ENCODE measurements at places on chromosomes 5 and 9. TPM values are rescaled to one million over a fixed set of nuclear protein-coding genes. Genes with fewer than 3 reads are reported as not detected.

GRCh38 chr9:82790875-82791274 is 272.1 kb downstream of the RASEF start:
- no peak for DNase-seq

- DNase-seq, result no peak
These were observed 1309.2 kb upstream of the C9orf72 start for GRCh38 chr9:28882529-28882928.

DNA sequence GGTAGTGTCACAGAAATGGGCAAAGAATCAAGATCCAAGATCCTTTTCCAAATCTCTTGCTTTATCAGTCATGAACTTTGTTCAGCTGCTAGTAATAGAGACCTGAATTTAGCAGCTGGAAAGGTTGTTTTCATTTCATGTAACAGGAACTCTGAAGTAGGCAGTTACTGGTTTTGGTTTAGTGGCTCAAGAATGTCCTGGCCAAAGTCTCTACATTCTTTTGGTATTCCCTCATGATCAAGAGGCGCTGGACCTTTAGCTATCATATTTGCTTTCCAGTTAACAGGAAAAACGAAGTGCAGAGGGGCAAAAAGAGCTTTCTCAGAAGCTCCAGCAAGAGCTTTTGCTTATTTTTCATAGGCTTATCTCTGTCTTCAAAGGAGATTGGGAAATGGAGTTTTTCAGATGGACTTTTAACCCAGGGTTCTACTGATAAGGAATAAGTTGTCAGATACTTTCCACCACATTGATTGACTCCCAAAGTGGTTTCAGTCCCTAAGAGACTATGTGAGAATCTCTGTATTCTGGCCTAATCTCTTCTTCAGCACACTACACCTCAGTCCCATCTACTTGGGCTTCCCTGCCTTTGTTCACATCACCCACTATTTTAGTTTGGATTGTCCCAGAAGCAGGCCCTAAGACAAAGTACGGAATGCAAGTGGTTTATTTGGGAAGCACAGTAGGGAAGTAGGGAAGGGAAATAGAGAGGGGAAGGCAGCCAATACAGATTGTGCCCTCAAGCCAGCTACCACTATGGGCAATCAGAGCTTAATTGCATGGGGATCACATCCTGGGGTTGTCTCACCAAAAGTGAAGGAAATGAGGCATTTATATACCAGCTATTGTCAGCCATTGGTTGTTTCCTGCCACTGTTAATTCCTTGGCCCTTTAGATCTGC is 359.3 kb downstream of the LRRC70 start:
- DNase-seq, result no peak

GRCh38 chr5:168600409-168600808 is 21.2 kb upstream of the PANK3 start:
- DNase-seq, result no peak

DNA sequence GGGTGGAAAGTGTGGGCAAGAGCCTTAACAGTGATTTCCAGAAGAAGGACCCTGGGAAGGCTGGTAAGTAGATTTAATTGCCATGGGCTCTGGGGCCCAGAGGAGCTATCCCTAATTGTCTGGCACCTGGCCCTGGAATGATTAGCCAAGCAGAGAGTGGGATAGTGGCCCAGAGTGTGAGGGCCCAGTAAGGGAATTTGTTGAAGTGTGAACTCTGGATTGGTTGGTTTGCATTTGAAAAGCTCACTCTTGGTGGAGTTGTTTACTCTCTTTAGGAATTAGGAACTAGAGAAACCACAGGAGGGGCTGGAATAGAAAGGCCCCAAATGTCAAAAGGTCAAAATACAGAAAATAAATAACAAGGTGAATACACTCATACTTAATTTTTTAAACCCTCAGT is 207.1 kb downstream of the GABRG2 start:
- DNase-seq, result no peak

DNA sequence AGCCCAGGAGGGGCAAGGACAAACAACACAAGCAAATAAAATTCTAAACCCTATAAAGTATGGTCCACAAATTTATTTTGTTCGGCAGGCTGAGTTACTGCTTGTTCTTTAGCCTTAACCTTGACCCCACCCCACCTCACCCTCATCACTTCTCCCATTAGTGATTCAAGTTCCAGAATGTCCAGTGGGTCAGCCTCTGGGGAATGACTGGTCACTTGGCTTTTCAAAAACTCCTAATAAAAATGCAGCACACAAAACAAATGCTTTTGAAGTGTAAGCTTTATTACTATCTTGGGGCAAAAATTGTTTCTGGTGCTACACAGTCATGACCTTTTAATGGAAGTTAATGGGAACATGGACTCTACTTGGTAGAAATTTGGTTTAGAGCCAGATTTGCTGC is 142.1 kb downstream of the MPDZ start:
- no peak for DNase-seq

GRCh38 chr5:7754997-7755596 is 95.8 kb downstream of the CFAP90 start:
- DNase-seq, result no peak

DNA sequence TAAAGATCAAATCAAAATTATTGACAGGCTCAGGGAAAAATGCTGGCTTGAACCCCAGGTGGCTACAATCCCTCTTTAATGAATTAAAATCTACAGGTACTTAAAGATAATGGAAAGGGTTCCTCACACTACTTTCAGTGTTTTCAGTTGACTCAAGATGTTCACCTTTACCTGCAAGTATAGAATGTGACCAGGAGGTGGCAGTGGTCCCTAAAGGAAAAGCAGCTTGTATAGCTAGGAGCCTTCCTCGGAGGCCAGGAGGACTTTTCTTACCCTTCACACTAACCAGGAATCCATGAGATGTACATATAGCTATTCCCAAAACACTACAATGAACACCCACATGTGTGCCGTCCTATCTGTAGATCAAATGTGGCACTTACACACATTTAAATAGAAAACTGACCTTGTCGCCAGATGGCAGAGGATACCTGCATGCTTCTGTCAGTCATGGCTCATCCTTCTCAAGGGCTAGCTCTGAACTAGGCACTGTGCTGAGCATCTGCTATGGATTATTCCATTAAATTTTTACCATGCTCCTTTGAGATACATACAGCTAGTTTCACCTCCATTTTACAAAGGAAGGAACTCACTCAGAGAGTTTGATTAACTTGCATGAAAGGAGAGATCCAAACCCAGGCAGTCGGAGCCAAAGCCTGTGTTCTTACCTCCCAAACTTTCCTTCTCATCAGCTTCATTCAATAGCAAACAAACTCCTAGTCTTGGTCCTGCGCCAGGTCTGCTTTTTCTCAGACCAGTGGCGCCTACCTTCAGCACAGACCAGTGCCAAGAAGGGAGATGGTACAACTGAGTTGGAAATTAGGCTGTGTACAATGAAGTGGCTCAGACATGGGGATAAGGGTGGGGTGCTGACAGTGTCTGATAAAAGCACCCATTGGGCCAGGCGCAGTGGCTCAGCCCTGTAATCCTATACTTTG is 24.5 kb downstream of the C9orf152 start:
- DNase-seq, result no peak

DNA sequence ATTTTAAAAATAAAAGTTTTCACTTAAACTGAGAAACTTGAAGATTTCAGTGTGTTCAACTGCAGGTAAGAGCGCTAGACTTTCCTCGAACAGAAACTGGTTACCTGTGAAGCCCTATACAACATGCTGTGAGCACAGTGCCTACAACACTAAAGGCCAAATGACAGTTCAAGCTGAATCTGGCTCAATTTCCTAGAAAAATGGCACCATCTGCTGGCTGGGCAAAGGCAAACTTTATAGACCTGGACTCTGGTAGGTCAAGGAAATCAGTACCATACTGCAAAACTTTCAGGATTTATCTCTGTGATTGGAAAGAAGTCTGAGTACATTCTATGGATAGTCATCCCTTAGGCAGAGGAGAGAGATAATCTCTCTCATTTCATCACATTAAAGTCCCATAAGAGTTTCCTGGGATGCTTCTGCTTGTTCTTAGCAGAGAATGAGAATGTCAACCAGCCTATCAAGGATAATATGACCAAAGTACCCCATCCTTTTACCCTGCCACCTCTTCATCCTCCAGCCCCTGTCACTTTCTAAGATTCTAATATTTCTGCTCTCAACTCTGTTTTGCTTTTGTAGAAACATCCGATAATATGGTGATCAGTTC is 31.8 kb upstream of the FOXB2 start:
- no peak for DNase-seq

- DNase-seq, result no peak
These were observed 75.0 kb upstream of the TNC start for GRCh38 chr9:115192835-115193525.

- no peak for DNase-seq
These were observed 30.2 kb downstream of the CACNA1B start for GRCh38 chr9:137907776-137908175.

GRCh38 chr5:102523541-102524175 is 24.9 kb upstream of the SLCO6A1 start:
- DNase-seq, result no peak

DNA sequence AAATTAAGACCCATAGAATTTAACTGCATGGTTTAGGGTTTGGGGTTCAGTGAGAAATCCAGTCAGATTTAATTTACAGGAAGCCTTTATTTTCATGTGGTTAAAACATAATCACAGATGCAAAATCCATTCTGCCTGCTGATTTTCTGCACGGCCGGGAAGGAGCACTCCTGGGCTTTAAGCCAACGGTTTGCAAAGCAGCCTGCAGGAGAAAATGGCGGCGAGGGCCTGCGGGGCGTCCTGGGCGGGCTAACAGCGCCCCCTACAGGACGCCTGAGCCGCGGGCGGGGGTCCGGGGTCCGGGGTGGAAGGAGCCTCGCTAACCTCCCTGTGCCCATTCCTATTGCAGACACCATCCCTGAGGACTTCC is 47.6 kb downstream of the THBS4 start:
- DNase-seq, result no peak

- no peak for DNase-seq
These were observed 142.7 kb downstream of the FBXL17 start for GRCh38 chr5:108238936-108239887.

DNA sequence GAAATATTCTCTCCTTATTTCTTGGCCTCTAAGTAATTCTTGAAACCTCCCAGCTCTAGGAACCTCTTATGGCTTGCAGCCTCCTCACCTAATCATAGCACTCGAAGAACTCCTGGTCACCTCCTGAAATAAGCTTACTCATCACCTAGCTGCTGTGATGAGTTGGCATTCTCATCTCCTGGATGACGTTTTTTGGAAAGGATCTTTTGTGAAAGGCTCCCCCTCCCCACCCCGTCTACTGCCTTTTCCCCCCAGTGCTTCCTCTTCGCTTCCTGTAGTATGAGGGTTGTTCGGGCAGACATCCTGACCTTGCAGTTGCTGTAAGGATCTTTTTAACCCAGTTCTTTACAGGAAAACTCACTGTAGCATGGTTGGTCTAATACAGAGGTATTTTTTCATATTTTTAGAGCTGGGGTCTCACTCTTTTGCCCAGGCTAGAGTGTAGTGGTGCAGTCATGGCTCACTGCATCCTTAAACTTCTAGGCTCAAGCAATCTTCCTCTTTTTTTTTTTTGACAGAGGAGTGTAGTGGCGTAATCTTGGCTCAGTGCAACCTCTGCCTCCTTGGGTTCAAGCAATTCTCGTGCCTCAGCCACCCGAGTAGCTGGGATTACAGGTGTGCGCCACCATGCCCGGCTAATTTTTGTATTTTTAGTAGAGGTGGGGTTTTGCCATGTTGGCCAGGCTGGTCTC is 41.8 kb downstream of the ARHGAP26 start:
- no peak for DNase-seq

- DNase-seq, result no peak
These were observed 19.7 kb downstream of the NAA35 start for GRCh38 chr9:85960688-85961093.

- no peak for DNase-seq
These were observed 86.7 kb upstream of the TAS2R1 start for GRCh38 chr5:9716838-9717281.

GRCh38 chr5:78983601-78984438 is 1.3 kb downstream of the ARSB start:
- no peak for DNase-seq

Gene CCL21
- not detected for polyA plus RNA-seq

Gene NKD2
- not detected for polyA plus RNA-seq

Gene LRRTM2
- polyA plus RNA-seq, result 0.07 TPM

Gene DOK3
- 1.2 TPM for polyA plus RNA-seq

Gene ANKRD34B
- polyA plus RNA-seq, result not detected

Gene TEK
- 0.71 TPM for polyA plus RNA-seq

Gene ANKRD20A1
- 0.17 TPM for polyA plus RNA-seq

Gene CCDC192
- polyA plus RNA-seq, result not detected

Gene PDLIM4
- 31.0 TPM for polyA plus RNA-seq

Gene RNF180
- polyA plus RNA-seq, result 1.8 TPM

Gene MRPL22
- 40.8 TPM for polyA plus RNA-seq

Gene PFN3
- polyA plus RNA-seq, result not detected

Gene ADAM19
- 68.3 TPM for polyA plus RNA-seq

Gene MARVELD2
- 0.88 TPM for polyA plus RNA-seq

Gene CDC23
- 38.3 TPM for polyA plus RNA-seq

Gene CD274
- polyA plus RNA-seq, result 3.8 TPM

Data from BJ (cell line).